ENCODE measurements at places on chromosomes 1 and 21.

DNA sequence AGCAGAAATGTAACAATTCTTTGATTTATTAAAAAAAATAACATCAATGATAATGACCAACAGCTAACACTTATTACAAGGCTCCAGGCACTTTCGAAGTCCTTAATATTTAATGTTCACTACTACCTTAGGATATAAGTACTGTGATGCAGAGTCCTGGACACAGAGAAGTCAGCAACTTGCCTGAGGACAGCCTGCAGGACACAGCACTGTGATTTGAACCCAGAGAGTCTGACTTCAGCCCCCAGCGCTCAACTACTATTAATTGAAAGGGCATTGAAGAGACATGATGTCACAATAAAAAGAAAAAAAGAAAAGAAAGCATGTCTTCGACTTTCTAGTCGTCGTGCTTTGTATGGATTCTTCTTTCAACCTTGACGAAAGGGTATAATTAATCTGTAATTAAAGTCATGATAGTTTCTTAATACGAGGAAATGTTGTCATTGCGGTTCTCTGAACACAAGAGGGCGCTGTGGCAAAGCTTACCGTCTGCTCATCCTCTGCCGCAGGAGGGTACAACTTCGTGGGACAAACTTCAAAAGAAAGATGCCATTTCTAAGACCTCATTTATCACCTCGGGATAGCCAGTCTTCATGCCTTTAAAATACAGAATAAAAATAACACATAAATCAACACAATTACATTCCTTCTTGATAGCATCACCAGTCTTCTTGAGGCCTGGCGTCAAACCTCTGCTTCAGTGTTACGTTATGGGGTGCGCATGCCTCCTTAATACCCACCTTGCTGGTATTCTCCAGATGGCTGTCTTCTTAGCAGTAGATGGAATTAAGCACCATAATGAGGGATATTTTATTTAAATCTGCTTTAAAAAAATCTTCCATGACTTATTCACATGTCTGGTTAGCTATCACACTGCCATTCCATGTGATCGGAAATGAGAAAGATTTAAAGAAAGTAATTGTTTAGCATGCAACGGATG lies 240.1 kb downstream of the DISC1 start:
- DNase-seq: peak; percentile 17

GRCh38 chr1:46280092-46280491 lies 23.3 kb downstream of the LRRC41 start:
- DNase-seq: no peak

DNA sequence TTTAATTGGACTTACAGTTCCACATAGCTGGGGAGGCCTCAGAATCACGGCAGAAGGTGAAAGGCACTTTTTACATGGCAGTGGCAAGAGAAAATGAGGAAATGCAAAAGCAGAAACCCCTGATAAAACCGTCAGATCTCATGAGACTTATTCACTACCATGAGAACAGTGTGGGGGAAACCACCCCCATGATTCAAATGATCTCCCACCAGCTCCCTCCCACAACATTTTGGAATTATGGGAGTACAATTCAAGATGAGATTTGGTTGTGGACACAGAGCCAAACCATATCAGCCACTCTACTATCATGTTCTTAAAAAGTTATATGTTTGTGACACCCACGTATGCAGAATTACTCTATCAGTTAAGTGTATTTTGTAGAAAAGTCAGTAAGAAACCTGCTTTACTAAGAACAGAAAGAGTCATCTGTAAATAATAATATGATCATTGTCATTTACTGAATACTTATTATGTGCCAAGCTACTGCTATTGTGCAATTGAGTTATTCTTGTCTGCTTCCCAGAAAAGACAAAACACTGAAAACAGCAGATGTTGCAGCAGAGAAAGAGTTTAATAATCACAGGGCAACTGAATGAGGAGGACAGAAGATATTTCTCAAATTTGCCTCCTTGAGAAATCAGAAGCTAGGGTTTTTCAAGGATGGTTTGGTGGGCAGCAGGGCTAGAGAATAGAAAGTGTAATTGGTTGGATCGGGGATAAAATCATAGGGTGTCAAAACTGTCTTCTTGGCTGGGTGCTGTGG lies 207.7 kb upstream of the FGGY start:
- DNase-seq: no peak

DNA sequence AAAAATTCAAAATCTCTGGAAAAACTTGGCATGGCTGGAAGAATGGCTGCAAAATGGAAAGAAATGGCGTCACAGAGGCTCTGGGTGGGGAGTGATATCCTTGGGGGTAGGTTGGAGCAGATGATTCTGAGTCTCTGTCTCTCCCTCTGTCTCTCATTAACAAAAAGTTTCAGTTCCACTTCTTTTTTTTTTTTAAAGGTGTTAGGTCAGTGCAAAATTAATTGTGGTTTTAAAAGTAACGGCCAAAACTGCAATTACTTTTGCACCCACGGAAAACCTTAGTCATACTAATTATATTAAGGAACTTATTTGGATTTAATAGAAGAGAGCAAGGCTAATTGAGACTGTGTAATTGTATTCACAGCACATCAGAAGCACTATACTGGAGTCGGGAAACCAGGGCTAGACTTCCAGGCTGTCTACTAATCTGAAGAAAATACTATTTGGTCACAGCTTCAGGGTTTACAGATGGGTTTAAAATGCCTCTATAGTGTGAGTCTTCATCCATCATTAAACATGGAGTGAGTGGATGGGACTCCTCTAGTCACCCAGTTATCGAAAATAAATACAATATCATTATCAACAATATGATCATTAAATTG lies 289.1 kb upstream of the PLD5 start:
- no peak for DNase-seq

DNA sequence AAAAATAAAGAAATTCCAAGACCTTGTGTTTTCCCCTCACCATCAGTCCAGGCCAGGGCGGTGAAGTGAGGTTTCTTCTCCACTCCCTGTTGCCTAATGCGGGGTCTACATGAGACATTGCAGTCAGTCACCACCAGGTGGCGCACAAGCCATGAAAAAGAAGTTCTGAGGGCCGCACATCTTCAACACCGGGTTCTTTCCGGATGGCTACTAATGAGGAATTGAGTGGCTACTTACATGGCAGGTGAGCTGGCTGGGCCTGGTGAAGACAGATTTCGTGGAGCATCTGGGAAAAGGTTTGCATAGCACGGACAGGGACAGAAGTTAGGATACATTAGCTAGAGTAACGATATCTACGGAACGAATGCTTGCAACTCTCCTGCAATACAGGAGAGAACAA lies 15.8 kb upstream of the S100A11 start:
- peak; percentile 71 for DNase-seq

DNA sequence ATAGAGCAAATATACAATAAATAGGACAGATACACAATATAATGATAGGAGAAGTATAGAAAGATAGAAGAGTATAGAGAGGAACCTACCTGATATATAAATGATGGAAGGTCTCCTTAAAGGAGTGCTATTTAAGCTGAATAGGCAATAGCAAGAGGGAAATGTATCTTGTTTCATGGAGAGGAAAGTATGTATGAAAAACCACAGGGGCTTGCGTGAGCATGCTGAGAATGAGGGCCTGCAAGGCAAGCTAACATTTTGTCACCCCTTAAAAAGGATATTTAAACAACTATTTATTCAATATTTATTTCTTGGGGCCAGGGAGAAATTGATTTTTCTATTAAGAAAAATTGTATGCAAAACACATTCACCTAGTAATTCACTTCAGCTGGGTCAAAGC lies 150.9 kb upstream of the ZRANB2 start:
- DNase-seq: peak; percentile 44

- DNase-seq: no peak
Observed at GRCh38 chr1:154104433-154105082, 50.3 kb downstream of the NUP210L start.

GRCh38 chr1:70656361-70656760 lies 245.3 kb downstream of the CTH start:
- DNase-seq: no peak

- DNase-seq: no peak
Observed at GRCh38 chr21:45593162-45594022, 50.1 kb upstream of the PCBP3 start.

- DNase-seq: no peak
Observed at GRCh38 chr1:57235730-57236510, 187.9 kb downstream of the DAB1 start.

DNA sequence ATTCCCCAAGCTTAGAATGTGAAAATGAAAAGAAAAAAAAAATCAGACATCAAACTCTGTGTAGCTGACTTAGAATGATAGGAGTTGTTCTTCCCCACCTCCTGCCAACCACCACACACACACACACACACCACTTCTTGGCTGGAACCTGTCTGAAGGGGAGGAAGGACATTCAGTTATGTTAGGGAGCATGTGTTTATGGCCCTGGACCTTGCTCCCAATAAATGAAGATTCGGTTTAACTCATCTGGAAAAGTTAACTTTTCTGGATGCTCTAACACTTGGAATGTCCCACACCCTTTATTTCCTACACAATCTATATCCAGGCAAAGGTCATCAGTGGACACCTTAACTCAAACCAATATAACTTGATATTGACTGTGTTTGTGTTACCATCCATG lies 112.4 kb downstream of the DAB1 start:
- DNase-seq: no peak

GRCh38 chr1:182955596-182956588 lies 2.9 kb upstream of the SHCBP1L start:
- DNase-seq: peak; percentile 85

- DNase-seq: no peak
Observed at GRCh38 chr1:246579818-246580217, 13.6 kb downstream of the CNST start.

- no peak for DNase-seq
Observed at GRCh38 chr1:221025501-221025900, 146.3 kb downstream of the HLX start.

- DNase-seq: peak; percentile 37
Observed at GRCh38 chr1:226121587-226122400, 59.3 kb downstream of the H3-3A start.

DNA sequence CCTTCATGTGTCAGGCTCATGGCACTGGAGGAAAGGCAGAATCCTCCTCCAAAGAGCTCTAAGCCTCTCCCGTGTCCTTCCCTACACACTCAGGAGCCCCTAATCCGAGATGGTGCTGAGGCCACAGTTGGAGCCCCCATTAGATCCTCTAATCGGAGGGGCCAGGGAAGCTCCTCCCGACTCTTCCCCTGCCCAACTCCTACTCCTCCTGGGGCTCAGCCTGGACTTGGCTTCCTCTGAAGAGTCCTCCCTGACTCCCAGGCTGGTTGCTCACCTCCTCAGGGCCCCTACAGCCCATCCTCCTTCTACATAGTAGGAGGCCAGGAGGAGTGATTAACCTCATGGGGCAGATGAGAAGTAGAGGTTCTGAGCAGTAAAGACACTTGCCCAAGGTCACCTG lies 21.3 kb upstream of the CDCP2 start:
- DNase-seq: no peak

DNA sequence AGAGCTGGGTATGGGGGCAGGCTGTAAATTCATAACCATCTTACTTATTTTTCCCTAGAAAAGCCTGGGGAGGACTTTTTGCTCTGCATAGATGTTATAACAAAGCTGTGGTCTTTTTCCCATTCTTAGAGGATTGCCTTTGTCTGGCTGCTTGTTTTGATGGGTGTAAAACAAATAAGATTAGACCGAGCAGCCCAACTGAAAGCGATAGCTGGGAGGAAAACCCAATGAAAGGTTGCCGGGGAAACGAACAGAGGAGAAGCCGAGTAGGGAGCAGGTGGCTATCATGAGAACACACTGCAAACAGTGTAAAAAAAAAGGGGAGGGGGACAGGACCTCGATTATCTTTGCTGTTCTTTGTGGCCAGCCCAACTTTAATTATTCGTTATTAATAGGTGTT lies 1.9 kb downstream of the ELAVL4 start:
- DNase-seq: no peak

- DNase-seq: peak; percentile 70
Observed at GRCh38 chr21:27681038-27681437, 714.1 kb upstream of the ADAMTS5 start.

GRCh38 chr1:156048663-156049258 lies 4.8 kb downstream of the UBQLN4 start:
- no peak for DNase-seq

GRCh38 chr1:209569455-209570207 lies 13.9 kb upstream of the CAMK1G start:
- peak; percentile 74 for DNase-seq

DNA sequence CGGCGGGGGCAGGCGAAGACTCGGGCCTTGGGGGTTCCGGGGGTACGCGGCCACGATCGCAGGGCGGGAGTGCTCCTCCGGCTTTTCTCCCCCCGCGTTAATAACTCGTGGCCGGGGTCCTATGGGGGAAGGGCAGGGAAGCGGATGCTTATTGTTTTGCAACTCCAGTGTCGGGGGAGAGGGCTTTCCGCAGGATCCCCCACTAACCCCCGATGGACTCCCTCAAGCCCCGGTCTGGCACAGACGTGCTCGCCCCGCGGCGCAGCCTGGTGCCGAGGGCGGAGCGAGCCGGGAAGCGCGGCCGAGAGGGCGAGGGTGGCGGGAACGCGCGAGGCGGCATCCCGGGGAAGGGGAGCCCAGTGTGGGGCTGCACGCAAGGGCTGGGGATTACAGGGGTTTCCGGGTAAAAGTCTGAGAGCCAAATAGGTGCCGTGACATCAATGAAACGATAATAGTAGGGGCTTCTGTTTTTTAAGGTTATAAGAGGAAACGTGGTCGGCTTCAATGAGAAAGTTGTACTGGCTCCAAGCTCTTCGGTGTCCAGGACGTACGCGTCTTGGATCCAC lies 772 bp downstream of the UCK2 start:
- peak; percentile 39 for DNase-seq

DNA sequence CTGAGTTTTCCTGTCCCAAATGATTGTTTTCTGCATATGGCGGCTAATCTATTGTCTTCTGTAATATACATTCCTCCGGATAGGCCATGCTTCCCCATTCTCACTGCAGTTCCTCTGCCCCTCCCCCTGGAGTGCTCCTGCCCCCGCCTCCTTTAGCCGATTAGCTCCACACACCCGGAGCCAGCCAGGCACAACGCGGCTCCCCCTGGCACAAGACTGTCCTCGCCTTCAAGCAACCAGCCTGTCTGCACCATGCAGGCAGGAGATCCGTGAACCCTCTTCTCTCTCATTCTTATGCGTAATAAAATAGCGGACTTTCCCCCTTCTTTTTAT lies 18.0 kb downstream of the SERTAD4 start:
- DNase-seq: no peak

DNA sequence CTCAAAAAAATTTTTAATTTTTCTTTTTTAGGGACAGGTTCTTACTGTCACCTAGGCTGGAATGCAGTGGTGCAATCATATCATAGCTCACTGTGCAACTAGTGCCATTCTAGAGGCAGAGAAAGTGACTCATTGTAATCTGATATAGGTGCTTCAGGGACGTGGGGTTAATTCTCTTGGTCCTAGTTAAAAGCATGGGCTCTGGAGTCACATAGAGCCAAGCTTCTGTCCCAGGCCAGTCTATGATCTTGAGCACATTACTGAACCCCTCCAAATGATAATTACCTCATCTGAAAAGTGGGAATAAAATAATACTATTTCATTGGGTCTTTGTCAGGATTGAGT lies 1.1 kb upstream of the ADIPOR1 start:
- DNase-seq: peak; percentile 61

- peak; percentile 23 for DNase-seq
Observed at GRCh38 chr1:172821609-172822274, 162.8 kb downstream of the FASLG start.
